ENCODE measurements at places on chromosomes 6 and 20. TPM values are rescaled to one million over a fixed set of nuclear protein-coding genes. Genes with fewer than 3 reads are reported as not detected.

Gene NEDD9
- 0.20 TPM for total RNA-seq

Gene RNF5
- total RNA-seq: 15.1 TPM

Gene HUS1B
- total RNA-seq: 1.1 TPM

Gene BHLHE23
- not detected for total RNA-seq

Gene HSPA12B
- total RNA-seq: 0.98 TPM

Gene DDO
- total RNA-seq: 0.39 TPM

Gene HLA-DQA1
- total RNA-seq: not detected

Gene CALHM4
- total RNA-seq: not detected

Gene SMIM29
- 50.2 TPM for total RNA-seq

Gene MYB
- total RNA-seq: under 0.01 TPM

Gene CRISP3
- total RNA-seq: not detected

Gene OXT
- total RNA-seq: 0.39 TPM

Gene RTF2
- 47.0 TPM for total RNA-seq

Gene PM20D2
- 9.2 TPM for total RNA-seq

Gene TRIM31
- not detected for total RNA-seq

Gene FLRT3
- 0.78 TPM for total RNA-seq

Gene SSTR4
- total RNA-seq: not detected

Gene PTGIS
- 19.0 TPM for total RNA-seq

Gene CDC25B
- total RNA-seq: 91.1 TPM

Gene WFDC10B
- total RNA-seq: not detected

Gene KCNK5
- total RNA-seq: 0.37 TPM

Gene LTB
- total RNA-seq: not detected

Gene PRRT1
- total RNA-seq: under 0.01 TPM

Gene GTSF1L
- not detected for total RNA-seq

Gene RWDD2A
- total RNA-seq: 2.2 TPM

Gene EBF4
- total RNA-seq: 0.37 TPM

Gene OR2H2
- total RNA-seq: not detected

Gene EYA2
- total RNA-seq: 0.37 TPM

Gene PNLDC1
- 0.73 TPM for total RNA-seq

Gene OOEP
- total RNA-seq: not detected

Gene LAMA2
- 64.7 TPM for total RNA-seq

Gene SLPI
- not detected for total RNA-seq

Gene SFTA2
- not detected for total RNA-seq

Gene C20orf144
- 0.20 TPM for total RNA-seq

Gene TGM6
- not detected for total RNA-seq

Gene ANKRD66
- not detected for total RNA-seq

Gene SYTL3
- 0.37 TPM for total RNA-seq

Gene SIRPB1
- 0.37 TPM for total RNA-seq

Gene WFDC6
- total RNA-seq: not detected

Gene LHFPL5
- not detected for total RNA-seq

Gene CAP2
- total RNA-seq: 0.20 TPM

Gene PNPLA1
- total RNA-seq: not detected

Gene TNXB
- 99.6 TPM for total RNA-seq

Gene ANGPT4
- total RNA-seq: not detected

Gene LINC00237
- not detected for total RNA-seq

Gene KCNB1
- under 0.01 TPM for total RNA-seq

Gene SMOC2
- total RNA-seq: 0.37 TPM
